Fibroblast of lung (primary cell): ENCODE measurements at places on chromosomes 3 and 15. TPM values are rescaled to one million over a fixed set of nuclear protein-coding genes. Genes with fewer than 3 reads are reported as not detected.

Gene MEGF11
- total RNA-seq, result under 0.01 TPM in 1 of 2 replicates, not detected in the other

Gene ZDHHC23
- total RNA-seq, result 0.77 and 1.5 TPM in 2 replicates

Gene CLDN18
- total RNA-seq, result not detected in 2 replicates

Gene SLC15A2
- 0.26 and 0.33 TPM in 2 replicates for total RNA-seq

Gene ZIC4
- total RNA-seq, result not detected in 2 replicates

Gene VIPR1
- not detected in 2 replicates for total RNA-seq

Gene CYP8B1
- not detected in 2 replicates for total RNA-seq

Gene SAMMSON
- under 0.01 TPM in 2 replicates for total RNA-seq

Gene DNAJA4
- total RNA-seq, result 4.1 and 7.9 TPM in 2 replicates
